ENCODE measurements at places on chromosomes 16 and 17.

GRCh38 chr16:63157818-63158217 is 1121.6 kb upstream of the CDH8 start:
- DNase-seq: no peak

DNA sequence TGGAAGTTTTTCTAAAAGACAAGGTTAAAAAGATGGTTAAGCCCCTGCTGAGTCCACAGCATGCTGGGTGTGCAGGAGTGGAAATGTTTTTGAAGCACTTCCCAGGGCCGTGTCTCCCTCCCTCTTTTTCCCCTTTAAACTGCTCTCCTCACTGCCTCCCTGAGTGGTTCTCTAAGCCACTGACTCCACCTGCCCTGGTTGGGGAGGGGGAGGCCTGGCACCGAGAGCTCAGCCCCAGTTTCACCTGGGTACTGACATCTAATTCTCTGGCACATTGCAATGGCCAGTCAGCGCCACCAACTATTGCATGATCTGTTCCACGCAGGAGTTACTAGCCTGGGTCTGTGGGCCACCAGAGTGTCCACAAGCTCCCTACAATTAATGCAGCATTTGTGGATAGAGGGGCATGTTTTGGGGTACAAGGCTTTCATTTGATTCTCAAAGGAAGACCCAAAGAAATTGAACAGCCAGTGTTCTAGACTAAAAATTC is 22.7 kb downstream of the MPP3 start:
- no peak for DNase-seq

DNA sequence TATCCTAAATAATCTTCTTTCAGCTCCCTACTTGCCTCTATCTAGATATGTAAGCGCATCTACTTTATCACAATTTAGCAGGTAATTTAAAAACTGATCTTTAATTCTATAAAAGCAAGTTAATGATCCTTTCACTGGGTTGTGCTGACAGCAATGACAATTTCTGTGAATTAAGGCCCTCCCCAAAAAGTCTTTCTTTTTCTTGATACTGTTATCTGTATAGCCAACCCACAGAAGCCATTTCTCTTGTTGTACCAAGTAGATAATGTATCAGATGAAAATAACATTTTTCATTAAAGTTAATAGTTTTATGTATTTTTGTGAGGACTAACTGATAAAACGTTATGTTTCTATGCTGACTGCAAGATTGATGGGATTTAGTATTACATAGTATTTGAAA is 3.8 kb downstream of the ZPBP2 start:
- no peak for DNase-seq

DNA sequence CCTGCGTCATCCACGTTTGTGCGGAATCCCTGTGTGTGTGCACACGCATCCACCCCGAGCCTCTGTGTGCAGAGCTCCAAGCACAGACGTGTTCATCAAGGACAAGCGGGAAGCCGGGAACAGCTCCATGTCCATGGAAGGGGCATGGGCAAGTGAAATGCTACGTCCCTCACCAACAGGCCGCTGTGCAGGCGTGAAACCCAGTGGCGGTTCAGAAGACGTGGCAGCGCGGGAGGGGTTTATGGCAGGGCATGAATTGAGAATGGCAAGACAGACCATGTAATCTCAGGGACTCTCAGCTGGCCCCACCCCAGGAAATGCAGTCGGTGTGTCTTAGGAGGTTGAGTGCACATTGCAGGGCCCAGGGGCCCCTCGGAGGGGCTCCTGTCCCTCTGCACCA is 52.7 kb downstream of the TBC1D16 start:
- no peak for DNase-seq

DNA sequence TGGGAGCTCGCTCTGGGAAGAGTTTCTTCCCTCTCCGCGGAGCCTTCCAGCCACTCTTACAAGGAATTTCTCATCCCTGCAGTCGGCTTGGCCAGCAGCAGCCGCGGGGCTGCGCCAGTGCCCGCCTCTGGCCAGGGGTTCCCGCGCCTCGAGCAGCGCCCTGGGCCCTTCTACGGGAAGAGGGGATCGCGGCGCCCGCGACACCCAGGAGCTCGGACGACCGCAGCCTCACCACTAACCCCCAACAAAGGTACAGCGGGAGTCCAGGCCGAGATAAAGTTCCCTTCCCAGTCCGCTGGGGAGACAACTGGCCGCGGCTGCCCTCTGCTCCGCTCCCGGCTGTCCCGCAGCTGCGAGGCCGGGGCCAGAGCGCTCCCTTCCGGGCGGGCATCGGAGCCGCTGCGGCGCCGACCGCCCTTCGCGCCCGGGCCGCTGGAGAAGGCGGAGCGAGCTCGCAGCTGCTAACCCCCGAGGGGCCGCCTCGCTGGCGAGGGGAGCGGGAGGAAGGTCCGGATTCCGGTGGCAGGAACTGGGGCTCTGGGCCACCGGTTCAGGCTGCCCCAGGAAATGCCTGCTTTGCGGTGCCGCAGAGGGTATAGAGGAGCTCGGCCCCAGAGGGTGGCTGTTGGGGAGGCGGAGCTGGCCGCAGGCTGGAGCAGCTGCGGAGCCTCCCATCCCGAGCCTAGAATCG is 3.6 kb upstream of the HS3ST3B1 start:
- DNase-seq: no peak

GRCh38 chr16:11955713-11956123 is 9.3 kb upstream of the TNFRSF17 start:
- DNase-seq: peak; percentile 67

DNA sequence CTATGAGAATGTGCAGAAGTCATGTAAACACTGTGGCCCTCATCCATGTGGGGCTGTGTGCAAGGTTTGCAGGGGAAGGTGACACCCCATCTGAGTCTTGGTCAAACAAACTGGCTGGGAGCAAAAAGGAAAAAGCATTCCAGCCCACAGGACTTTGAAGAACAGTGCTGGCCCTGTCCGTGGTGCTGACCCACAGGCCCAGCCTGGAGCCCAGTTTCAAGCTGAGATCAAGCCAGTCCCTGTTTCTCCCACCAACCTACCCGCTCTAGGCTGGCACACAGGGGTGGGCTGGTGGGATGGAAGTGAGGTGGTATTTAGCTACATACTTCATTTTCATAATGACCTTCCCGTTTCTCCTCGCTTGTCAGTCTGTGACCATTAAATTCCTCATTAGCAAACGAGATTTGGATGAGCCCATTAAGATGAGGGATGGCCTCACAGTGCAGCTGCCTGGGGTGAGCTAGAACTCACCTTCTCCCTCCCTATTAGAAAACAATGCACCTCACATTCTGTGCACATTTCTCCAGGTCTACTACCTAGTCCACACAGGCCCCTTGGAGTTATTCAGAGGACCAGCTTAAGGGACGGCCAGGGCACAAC is 12.6 kb upstream of the RPL38 start:
- DNase-seq: peak; percentile 48

- no peak for DNase-seq
These were observed 177.8 kb upstream of the GSE1 start for GRCh38 chr16:85435286-85435685.

GRCh38 chr17:79930062-79930876 is 91.0 kb upstream of the CBX4 start:
- DNase-seq: no peak

DNA sequence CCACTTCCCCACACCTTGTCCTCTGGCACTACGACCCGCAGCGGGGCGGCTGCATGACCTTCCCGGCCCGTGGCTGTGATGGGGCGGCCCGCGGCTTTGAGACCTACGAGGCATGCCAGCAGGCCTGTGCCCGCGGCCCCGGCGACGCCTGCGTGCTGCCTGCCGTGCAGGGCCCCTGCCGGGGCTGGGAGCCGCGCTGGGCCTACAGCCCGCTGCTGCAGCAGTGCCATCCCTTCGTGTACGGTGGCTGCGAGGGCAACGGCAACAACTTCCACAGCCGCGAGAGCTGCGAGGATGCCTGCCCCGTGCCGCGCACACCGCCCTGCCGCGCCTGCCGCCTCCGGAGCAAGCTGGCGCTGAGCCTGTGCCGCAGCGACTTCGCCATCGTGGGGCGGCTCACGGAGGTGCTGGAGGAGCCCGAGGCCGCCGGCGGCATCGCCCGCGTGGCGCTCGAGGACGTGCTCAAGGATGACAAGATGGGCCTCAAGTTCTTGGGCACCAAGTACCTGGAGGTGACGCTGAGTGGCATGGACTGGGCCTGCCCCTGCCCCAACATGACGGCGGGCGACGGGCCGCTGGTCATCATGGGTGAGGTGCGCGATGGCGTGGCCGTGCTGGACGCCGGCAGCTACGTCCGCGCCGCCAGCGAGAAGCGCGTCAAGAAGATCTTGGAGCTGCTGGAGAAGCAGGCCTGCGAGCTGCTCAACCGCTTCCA is 2.6 kb downstream of the METTL26 start:
- DNase-seq: no peak

DNA sequence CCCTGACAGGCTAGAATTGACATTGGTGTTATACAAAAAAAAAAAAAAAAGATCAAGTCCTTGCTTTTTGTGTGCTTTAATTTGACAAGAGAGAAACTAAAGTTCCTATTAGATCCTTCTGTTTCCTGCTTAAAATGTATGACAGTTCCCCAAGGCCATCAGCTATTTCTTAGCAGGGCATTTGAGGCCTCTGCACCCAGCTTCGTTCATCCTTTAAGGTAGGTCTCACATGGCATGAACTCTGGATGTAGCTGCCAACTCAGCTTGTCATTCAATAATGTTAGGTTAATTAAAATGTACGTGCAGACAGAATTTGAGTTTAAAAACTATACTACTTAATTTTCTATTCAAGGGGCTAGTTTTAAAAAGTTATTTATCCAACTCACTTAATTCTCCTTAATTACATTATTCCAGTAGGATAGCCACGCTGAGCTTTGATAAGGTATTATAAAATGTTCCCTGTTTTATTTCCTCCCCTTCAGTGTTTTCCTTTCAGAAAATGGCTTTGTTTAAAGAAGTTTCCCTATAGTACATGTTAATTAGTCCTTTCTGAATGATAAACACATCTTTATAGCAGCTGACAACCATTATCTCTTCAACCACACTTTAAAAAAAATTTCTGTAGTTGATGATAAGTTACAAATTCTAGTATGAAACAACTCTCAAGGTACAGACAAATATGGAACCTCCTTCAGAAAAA is 1.2 kb upstream of the RFFL start:
- DNase-seq: no peak

DNA sequence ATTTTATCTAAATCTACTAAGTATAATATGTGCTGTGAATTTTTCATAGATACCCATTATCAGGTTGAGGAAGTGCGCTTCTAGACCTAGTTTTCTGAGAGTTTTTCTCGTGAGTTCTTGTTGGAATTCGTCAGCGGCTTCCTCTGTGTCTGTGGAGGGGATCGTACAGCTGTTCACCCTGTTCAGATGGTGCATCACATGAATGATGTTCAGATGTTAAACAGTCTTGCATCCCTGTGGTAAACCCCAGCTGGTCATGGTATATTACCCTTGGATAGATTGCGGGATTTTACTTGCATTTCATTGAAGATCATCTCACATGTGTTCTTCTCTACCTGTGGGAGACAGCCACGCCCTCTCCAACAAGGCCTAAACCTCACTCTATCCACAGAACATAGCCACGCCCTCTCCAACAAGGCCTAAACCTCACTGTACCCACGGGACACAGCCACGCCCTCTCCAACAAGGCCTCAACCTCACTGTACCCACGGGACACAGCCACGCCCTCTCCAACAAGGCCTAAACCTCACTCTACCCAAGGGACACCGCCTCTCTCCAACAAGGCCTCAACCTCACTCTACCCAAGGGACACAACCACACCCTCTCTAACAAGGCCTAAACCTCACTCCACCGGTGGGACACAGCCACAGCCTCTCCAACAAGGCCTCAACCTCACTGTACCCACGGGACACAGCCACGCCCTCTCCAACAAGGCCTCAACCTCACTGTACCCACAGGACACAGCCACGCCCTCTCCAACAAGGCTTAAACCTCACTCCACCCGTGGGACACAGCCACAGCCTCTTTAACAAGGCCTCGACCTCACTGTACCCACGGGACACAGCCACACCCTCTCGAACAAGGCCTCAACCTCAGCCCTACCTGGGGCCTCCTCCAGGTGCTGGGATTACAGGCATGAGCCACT is 180.2 kb upstream of the CHMP6 start:
- DNase-seq: no peak

- DNase-seq: peak; percentile 34
These were observed 2.9 kb downstream of the GSE1 start for GRCh38 chr16:85615852-85616606.

GRCh38 chr17:81395600-81396277 is 482 bp downstream of the BAHCC1 start:
- DNase-seq: no peak

- no peak for DNase-seq
These were observed 92.8 kb downstream of the CHD9 start for GRCh38 chr16:53147500-53148065.

DNA sequence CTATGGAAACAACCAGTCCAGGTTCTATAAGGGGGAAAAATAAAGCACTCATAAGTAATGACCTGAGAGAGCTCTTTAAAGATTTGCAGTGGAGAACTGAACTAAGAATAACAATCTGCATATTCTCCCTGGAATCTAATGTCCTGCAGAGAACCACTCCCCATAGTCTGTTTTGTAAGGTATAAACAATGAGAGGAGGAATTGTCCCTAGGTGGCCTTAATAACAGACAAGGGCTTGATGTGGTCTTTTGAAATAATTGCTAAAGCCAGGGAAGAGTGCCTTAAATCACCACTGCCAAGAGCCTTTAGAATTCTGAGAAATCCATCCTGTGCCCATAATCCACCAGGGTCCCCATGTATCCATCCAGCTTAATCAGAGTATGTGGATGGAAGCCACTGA is 106.3 kb downstream of the CDH11 start:
- DNase-seq: no peak

All from kidney glomerular epithelial cell (primary cell).